NCI-H1694 (cell line): ENCODE measurements at places on chromosomes 6 and 20.

GRCh38 chr6:7914991-7915789 lies 4.6 kb upstream of the TXNDC5 start:
- DNase-seq: no peak

DNA sequence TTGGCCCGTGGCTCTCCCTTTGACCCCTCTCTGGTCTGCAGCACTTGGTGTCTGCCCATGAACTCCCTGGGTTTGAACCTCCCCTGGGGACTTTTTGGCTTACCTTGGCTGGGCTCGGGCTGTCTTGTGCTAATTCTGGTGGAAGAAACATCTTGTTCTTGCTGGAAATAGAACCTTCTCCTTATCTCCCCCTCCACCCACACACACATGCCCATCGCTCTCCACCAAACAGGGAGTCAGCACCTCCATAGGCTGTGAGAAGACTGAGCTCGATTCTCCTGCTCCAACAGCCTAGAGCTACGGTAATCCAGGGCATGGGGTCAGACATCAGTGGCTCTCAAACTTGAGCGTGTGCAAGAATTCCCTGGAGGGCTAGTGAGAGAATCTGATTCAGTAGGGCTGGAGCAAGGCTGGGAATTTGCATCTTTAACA lies 114.4 kb upstream of the SLC22A23 start:
- DNase-seq: no peak

- DNase-seq: peak; percentile 56
Observed at GRCh38 chr6:10478187-10479040, 42.7 kb upstream of the GCNT2 start.

DNA sequence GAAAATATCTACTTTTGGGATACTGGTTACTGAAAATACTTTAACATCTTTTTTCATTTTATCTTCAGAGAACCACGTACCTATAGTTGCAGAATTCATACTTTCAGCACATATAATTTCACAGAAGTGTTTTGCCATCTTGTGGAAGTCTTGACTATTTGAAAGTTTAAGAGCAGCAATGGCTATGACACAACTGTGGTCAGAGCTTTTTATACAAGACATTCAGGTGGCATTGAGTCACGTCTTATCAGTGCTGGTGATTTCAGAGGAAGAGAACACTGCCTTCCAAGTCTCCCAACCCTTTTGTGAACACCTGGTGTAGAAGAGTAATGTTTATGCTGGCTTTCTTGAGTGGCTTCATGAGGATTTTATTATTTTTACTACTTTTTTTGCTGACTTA lies 171.6 kb downstream of the ARID1B start:
- DNase-seq: no peak

DNA sequence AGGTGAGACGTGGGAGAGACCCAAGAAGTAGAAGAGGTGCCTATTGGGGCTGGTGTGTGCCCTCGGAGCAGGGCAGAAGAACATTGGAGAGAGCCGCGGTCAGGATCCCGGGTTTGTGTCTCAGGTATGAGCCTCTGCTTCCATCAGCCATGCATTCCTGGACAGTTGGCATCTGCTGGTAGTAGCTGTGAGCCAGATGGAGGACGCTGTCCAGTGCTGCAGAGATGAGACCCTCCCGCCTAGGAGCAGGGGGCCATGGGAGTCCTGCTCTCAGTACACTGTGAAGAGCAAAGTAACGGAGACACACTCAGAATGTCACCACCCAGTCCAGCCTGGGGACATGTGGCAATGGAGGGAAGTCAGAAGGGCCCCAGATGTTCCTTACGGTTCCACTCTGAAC lies 108.2 kb downstream of the CDH4 start:
- no peak for DNase-seq

DNA sequence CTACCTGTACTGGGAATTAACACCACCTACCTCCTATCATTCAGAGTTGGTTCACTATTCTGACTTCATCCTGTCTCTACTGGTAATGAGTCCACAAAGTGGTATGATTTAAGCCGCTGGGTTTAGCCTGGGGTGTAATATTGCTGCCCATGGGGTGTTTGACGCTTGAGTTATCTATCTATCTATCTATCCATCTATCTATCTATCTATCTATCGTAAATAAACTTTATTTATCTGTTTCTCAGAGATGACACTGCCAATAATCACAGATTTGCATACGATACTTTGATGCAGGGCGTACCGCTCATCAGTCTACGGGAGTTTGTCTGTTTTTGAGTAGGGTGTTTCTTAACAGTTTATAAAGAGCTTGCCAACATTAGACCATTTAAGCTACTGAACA lies 73.6 kb upstream of the ZNF184 start:
- no peak for DNase-seq

DNA sequence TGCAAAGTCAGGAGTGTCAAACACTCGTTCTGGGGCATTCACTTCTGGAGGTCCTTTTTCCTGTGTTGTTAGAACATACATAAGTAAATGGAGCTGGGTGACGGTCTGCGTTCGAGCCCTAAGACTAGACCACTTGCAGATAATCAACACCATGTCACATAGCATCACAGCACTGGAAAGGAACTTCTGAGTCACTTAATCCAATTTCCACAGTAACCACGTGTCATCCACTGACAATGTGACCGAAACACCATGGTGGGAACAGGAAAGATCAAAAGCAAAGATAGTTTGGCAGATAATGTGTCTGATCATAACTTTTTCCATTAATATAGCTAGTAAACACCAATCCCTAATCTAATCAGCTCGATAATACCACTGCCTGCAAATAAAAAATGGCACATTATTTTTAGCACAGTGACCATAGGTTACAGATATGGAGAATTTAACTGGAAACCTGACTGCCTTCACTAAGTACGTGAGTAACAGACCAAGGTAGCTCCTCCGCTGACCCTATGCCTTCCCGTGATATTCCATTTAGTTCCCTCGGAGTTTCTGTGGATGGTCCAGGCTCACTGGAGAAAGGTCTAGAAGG lies 34.8 kb downstream of the WRNIP1 start:
- no peak for DNase-seq

GRCh38 chr20:4633780-4634179 lies 87.9 kb upstream of the PRND start:
- DNase-seq: no peak

- no peak for DNase-seq
Observed at GRCh38 chr6:48474830-48475229, 363.8 kb upstream of the PTCHD4 start.

DNA sequence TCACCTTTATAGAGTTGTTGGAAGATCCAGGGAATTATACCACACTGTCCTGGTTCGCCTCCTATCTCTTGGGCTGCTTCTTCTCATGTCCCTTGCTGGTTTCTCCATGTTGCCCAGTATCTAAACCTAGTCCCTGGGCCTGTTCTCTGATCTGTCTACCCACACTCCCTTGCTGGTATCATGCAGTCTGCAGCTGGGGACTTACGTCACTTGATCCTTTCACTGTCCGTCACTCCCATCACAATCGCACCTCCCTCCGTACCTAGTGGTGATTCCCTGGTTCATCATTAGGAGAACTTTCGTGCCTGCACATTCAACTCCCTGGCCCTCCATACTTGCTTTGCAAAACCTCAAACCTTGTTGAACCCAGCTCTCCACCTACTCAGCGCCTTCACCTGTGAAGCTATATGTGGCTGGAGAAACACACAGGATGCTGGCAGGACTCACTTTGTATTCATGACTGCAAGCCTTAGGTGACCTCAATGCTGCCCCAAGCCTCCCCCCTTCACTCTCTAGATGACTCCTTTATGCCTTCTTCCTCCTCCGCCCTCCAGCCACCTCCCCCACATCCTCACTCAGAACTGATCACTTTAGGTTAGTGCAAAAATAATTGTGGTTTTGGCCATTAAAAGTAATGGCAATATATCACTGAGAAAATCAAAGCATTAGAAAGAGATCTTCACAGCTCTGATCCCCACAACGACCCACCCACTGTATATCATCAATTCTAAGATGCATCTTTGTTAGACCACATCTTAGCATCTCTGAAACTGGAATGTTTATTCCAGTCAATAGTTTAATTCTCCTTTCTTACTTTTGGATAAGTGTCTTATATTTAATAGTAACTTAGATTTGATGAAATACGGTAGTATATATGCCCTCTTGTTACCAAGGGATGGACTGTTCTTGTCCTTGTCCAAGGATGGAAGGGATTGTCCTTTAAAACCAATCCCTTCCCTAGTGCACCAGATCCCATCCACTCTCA lies 26.4 kb downstream of the GDAP1L1 start:
- DNase-seq: no peak

GRCh38 chr6:118913161-118913560 lies 19.2 kb downstream of the ASF1A start:
- no peak for DNase-seq

DNA sequence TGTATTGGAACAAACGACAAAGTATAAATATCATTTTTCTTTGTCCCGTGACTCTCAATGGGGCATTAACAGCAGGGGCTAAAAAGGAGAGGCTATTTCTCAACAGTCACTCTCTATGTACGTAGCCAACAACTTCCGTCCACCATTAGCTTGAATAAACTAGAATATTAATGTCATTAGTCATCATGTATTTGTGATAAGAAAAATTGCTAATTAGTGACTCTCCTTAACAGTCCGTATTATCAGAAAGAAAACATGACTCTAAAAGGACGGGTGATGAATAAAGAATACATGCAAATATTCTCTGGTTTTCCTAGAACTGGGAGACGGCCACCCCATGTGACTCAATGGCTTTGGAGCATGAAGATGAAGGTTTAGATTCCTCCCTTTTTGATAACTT lies 18.6 kb downstream of the VIP start:
- no peak for DNase-seq

- peak; percentile 18 for DNase-seq
Observed at GRCh38 chr6:52517502-52518278, 59.2 kb downstream of the TRAM2 start.

GRCh38 chr20:16569246-16570153 lies 3.7 kb downstream of the KIF16B start:
- no peak for DNase-seq

DNA sequence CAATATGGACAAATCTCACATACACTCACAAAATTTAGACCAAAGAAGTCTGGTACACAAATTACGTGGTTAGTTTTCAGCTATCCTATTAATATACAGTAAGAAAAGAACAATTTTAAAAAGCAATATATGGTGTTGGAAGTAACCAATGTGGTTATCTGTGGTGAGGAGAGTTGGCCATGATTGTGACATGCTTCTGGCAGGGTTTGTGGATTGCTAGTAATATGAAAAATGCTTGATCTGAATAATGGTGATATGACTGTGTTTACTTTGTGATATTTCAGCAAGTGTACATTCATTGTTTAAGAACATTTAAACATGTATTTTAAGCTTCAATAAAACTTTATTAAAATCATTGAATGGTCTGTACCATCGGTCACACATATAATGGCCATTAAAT lies 99.1 kb downstream of the ADGB start:
- DNase-seq: no peak

DNA sequence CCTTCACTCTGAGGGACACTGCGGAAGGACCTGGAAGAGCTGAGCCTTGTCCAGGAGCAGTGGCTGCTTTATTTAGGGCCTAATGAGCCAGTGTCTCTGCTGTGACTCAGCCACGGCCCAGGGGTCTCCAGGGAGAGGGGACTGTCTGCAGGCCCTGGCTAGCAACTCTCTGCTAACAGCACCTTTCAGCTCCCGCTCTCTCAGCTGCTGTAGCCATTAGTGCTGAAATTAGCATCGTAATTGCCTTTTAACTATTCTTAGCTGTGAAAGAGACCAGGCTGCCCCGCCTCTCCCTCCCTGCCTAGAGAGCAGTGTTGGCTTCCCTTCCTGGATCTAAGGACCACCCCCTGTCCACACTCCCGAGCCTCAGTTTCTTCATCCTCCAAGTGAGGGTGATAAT lies 53.1 kb upstream of the SLC32A1 start:
- DNase-seq: no peak

GRCh38 chr20:60690771-60691170 lies 561.3 kb upstream of the CDH4 start:
- DNase-seq: no peak

DNA sequence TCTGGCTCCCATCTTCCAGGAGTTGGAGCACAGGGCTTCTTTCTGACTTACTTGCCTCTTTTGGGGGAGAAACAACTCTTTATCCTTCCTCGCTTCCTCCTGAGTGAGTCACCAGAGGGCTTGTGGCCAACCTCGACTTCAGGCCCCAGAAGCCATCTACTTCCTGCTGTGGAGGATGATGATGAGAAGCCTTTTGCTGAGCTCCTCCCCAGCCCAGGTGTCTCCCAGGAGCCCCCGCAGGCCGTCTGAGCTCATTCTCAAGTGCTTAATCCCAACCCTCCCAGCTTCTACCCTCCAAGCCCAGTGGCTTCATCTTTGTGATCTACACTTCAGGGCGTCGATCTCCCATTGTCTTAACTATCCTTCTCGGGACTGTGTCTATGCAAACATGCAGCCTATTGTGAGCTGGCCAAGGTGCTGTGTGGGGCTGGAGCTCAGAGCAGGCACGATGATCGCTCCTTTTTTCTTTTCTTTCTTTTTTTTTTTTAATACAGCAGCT lies 27.9 kb downstream of the SDCBP2 start:
- no peak for DNase-seq

GRCh38 chr6:25112322-25112773 lies 166.8 kb upstream of the CARMIL1 start:
- no peak for DNase-seq

DNA sequence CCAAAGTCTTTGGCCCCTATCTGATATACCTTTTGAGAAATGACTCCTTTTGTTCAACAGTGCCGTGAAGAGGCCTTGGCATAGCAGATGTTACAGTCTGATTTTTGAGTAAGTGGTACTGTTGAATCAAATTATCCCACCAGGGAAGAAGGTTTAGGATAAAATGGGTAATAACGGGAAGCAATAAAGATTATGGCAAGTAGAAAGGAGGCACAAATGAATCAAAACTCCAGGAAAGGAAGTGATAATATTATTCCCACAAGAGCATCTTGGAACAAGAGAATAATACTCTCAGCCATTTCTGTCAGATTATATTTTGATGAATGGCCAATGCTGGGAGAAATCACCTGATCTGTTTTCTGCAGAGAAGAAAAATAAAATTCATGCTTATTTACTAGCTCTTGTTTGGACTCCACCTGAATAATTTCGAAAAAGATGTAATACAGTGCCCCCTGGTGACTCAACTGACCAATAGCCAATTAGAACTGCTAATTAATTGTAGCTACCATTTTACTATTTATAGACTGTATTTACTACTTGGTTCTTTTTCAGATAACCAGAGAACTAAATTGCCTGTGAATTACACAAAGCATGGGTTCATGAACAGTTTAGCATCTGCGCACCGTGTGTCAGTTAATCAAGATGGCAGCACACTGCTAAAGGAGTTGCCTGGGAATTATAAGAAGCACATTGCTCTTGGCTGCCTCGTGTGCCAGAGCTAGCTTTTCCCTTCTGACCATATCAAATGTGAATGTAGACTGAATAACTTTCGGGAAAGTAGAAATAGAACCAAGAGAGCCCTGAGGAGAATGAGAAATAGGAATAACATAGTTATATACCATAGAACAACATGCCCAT lies 78.5 kb upstream of the TRDN start:
- peak; percentile 37 for DNase-seq

- DNase-seq: no peak
Observed at GRCh38 chr6:114051031-114051430, 80.1 kb upstream of the HDAC2 start.

DNA sequence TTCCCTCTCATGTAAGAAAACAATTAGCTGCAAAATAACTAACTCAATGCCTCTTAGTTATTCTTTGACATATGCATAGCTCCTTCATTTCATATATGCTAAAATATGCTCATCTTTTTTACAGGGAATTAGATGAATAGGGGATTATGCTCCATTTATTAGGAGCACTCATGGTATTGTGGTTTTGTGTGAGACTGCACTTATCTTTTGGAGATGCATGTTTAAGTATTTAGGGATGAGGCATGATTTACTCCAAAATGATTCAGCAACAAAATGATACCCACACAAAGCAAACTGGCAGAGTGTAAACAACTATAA lies 8.8 kb downstream of the BNIP5 start:
- no peak for DNase-seq
